Epithelial cell of alveolus of lung (primary cell): ENCODE measurements at places on chromosomes 6 and 20. TPM values are rescaled to one million over a fixed set of nuclear protein-coding genes. Genes with fewer than 3 reads are reported as not detected.

Gene FLOT1
- total RNA-seq, result 100 and 118 TPM in 2 replicates

Gene LAMA2
- 28.3 and 54.9 TPM in 2 replicates for total RNA-seq

Gene ACSS1
- 3.0 and 3.2 TPM in 2 replicates for total RNA-seq

Gene BAG2
- total RNA-seq, result 10.0 and 11.1 TPM in 2 replicates

Gene HTR1E
- not detected in 2 replicates for total RNA-seq

Gene FRK
- total RNA-seq, result 0.32 and 0.52 TPM in 2 replicates

Gene ANGPT4
- not detected in 2 replicates for total RNA-seq
